ENCODE measurements at places on chromosomes 3 and 15. TPM values are rescaled to one million over a fixed set of nuclear protein-coding genes. Genes with fewer than 3 reads are reported as not detected.
A peak's percentile ranks its signal among the peaks of the same experiment; 100 is the strongest.

DNA sequence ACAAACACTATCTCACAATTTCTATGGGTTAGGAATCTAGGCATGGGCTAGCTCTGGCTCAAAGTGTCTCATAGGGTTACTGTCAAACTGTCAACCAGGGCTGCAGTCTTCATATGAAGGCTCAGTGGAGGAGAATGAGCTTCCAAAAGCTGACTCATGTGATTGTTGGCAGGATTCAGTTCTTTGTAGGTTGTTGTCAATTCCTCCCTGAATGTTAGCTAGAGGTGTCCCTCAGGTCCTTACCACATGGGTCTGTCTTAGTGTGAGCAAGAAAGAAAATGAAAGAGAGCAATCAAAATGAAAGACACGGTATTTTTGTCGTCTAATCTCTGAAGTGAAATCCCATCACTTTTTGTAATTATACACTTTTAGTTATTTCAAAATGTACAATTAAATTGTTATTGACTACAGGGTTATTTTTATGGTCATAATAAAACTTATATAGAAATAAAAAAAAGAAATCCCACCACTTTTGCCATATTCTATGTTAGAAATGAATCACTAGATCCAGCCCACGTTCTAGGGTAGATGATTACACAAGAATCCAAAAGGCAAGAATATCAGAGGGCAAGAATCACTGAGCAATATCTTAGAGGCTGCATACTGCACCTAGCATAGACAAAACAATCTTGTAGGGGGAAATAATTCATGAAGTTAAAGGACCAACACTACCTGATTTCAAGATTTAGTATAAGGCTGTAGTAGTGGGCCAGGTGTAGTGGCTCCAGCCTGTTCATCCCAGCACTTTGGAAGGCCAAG lies 8.4 kb downstream of the ACSBG1 start:
- DNase-seq, result no peak

DNA sequence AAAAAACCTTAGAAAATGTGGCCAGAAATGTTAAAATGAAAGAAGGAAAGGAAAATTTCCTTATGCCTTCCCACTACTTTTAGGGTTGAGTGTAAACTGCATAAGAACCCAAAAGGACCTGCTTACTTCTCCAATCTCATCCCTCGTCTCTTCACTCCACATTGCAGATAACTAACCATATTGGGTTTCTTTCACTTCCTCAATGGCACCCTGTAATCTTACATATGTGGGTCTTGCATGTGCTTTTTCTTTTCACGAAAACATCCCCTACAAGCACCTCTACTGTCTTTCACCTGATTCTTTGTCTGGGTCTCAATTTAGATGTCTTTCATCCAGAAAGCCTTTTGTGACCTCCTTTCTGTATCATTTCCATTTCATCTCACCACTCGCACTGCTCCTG lies 23.1 kb downstream of the EOMES start:
- DNase-seq, result no peak

DNA sequence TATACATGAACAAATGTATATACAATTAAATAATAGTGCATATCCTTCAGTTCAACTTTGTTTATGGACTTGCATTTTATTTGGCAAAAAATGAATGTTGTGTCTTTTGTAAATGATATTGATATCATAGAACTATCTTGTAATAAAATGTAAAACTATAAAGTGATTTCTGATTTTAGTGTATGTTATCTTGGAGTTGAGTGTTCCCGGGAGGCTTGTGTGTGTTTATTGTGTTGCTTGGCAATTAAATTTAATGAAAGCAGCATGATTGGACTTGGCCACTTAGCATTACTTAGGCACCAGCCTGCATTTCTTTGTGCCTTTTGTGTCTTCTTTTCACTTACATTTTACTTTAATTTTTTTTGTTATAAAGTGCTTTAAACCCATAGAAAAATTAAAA lies 10.6 kb downstream of the ARHGEF26 start:
- no peak for DNase-seq

GRCh38 chr3:126133606-126134005 lies 46.8 kb downstream of the ALDH1L1 start:
- DNase-seq, result peak; percentile 66

LSAMP gene
- 1.8 TPM for total RNA-seq

GRCh38 chr15:69862540-69862939 lies 235.2 kb downstream of the TLE3 start:
- no peak for DNase-seq

- DNase-seq, result no peak
These were observed 11.7 kb downstream of the PXYLP1 start for GRCh38 chr3:141243271-141243707.

AGBL1 gene
- total RNA-seq, result not detected

DNA sequence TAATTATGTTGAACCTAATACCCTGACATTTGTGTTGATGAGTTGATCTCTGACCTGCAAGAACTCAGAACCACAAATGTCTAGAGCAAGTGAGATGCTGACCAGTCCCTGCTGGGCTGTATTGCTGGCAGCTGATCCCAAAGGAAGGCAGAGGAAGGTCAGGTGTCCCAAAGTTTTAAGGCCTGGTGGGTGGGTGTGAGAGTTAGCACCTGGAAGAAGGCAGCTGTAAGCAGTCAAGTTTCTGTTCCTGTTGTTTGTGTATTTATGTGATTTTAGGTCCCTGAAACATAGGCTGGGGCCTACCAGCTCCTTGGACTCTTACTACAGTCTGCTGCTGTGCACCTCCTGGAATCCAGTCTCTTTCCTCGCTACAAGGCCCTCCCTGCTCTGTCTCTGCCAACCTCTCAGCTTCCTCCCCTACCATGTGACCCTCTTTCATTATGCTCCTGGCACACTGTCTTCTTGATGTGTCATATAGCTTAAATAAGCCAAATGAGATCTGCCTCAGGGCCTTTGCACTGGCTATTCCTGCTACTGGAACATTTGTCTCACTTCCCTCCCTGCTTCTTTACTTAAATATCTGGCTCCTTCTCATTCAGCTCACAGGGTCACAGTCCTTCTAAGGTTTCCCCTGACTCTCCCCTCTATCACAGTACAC lies 31.0 kb upstream of the ATOSA start:
- DNase-seq, result no peak

DNA sequence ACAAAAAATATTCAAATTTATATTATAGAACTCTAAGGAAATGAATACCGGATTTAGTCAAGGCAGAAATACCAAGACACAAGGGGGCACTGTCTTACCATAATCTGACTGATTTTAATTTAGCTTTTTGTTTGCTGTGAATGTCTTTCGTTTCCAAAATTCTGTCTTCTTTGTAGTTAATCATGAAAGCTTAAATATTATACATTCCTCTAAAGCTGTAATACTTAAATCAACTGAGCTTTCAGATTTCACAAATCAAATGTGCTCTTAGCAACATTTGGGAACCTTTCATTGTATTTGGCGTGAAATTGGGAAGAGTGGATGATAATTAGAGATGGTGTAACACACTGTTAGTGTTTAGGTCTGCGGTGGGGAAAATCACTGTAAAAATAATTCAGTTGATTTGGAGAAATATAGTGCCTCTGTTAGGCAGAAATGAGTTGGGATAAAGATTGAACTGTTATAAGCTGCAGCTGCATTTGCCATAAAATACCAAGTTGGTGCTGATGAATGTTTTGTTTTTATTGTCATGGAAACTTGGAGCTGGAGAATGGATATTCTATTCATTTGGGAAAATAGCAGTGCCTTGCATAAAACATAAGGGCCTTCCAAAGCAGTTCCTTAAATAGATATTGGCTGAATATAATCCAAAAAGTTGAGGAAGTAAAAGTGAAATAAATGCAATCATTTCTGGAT lies 228.2 kb downstream of the TCF12 start:
- no peak for DNase-seq

- DNase-seq, result no peak
These were observed 250.1 kb upstream of the HES1 start for GRCh38 chr3:193885832-193886231.

GRCh38 chr3:122427857-122428471 lies 12.1 kb upstream of the WDR5B start:
- no peak for DNase-seq

DNA sequence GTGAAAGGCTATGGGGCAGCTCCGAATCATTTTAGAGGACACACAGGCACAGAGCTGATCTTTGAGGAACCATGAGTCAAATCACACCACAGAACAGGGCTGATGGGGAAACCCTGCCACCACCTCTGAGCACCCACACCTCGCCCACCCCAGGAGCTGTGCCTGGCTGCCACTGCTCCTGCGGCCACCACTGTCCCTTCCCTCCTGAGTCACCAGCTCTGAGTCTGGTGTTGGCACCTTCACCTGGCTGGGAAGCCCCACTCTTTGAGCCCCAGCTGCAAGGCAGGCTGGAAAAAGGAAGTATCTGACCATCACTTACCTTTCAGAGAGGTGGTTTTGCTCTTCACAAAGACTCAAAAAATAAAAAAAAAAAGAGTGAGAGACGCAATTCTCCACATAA lies 63.6 kb upstream of the MEF2A start:
- DNase-seq, result no peak

GRCh38 chr3:25493246-25493645 lies 65.2 kb downstream of the RARB start:
- DNase-seq, result no peak

DNA sequence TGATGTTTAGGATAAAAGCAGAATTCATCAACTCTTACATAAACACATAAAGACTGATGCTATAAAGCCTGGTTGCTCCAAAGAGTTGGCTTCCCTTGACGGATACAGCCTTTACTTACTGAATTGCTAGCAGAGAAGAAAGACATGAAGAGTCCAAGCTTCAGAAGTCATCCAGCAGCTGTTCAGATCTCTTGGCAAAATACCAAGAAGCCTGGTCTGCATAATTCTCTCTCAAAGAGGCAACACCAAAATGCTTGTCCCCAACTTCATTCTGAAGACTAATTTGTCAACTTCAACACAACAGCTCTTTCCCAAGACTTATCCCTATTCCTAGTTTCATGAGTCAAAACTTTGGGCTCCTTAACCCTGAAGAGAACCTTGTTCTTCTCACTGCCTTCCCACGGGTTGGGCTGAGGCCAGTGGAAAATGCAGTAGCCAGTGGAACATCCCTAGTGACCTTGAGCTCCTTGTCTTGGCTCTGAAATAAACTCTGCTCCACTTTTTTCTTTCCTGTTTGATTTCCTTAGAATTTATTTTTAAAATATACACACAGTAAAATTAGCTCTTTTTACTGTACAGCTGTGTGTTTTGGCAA lies 119.2 kb upstream of the THBS1 start:
- no peak for DNase-seq

SCG3 gene
- total RNA-seq, result not detected

HDGFL3 gene
- total RNA-seq, result 93.1 TPM

Measured in chondrocyte (in vitro differentiated cells).